NCI-H524 treated with DMSO at 0.1 percent for 48 hours (cell line): ENCODE measurements at places on chromosomes 12 and 14.

DNA sequence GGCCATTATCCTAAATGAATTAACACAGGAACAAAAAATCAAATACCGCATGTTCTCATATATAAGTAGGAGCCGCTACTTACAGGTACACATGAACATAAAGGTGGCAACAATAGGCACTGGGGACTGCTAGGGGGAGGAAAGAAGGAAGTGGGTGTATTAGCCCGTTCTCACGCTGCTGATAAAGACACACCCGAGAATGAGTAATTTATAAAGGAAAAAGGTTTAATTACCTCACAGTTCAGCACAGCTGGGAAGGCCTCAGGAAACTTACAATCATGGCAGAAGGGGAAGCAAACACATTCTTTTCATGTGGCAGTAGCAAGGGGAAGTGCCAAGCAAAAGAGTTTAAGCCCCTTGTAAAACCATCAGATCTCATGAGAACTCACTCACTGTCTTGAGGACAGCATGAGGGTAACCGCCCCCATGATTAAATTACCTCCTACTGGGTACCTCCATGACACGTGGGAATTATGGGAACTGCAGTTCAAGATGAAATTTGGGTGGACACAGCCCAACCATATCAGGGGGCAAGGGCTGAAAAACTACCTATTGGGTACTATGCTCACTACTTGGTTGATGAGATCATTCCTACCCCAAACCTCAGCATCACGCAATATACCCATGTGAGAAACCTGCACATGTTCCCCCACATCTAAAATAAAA is 16.4 kb upstream of the MIA2 start:
- no peak for DNase-seq

- DNase-seq = no peak
These were observed 96.9 kb downstream of the NPAS3 start for GRCh38 chr14:33035416-33036194.

DNA sequence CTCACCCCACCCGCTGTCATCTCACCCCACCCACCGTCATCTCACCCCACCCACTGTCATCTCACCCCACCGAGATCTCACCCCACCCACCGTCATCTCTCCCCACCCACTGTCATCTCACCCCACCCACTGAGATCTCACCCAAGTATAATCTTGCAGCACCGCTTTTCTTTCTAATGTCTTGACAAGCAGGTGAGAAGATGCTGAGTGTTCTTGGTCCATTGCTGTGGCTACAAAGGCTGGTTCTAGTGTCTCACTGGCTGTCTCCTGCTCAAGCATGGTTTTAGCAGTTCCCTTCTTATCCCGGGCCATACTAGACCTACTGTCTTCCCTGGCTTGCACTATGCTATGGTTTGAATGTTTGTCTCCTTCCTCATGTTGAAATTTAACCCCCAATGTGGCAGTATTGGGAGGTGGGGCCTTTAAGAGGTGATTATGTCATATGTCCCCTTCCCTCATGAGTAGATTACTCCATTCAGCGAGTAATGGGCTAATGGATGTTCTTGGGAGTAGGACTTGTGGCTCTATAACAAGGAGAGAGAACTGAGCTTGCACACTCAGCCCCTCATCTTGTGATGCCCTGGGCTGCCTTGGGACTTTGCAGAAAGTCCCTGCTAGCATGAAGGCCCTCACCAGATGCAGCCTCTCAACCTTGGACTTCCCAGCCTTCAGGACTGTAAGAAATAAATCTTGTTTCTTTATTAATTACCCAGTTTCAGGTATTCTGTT is 47.7 kb upstream of the PPP2R5C start:
- no peak for DNase-seq

- no peak for DNase-seq
These were observed 146.8 kb upstream of the KITLG start for GRCh38 chr12:88726806-88727720.

- DNase-seq = no peak
These were observed 26.9 kb downstream of the CRADD start for GRCh38 chr12:93704122-93704521.

DNA sequence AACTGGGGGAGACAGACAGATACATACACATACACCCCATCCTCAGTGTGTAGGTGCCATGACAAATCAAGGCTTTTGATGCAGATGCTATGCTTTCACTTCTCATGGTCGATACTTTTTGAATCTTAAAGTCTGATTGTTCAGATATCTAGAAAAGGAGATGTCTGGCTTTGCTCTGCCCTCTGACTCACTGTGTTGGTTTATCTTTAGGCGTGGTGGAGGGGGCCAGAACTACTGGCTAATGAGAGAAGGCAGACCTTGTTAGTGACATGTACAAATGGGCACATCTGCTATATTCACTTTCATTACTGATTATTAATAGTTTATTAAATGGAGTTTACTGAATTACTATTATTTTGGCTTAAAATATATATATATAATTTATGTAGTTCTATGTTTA is 444.3 kb upstream of the RGS6 start:
- no peak for DNase-seq

DNA sequence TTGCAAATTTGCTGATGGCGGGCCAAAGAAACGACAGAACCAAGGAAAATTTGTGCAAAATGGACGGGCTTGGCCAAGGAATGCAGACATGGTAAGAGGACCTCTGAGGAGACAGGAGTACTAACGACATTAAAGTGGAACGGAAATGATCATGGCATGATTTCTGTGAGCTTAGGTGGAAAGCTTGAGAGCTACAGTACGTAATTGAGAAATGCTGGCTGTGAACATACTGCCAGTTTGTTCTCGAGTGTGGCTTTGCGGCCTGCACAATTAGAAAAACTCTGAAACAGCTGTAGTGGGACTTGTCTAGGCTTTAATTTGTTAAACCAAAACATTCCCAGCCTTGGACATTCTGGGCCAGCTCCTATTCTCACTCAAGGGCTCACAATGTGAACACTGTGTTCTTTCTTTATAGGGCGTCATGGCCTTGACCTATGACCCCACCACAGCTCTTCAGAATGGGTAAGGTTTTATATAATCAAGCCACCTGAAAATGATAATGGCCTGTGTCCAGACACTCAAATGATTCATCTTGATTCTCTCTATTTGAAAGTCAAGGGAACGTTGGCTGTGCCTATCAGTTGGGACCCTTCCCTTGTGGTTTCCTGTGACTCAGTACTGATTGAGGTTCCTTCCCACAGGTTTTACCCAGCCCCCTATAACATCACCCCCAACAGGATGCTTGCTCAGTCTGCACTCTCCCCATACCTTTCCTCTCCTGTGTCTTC is 48.5 kb downstream of the BAZ2A start:
- no peak for DNase-seq

DNA sequence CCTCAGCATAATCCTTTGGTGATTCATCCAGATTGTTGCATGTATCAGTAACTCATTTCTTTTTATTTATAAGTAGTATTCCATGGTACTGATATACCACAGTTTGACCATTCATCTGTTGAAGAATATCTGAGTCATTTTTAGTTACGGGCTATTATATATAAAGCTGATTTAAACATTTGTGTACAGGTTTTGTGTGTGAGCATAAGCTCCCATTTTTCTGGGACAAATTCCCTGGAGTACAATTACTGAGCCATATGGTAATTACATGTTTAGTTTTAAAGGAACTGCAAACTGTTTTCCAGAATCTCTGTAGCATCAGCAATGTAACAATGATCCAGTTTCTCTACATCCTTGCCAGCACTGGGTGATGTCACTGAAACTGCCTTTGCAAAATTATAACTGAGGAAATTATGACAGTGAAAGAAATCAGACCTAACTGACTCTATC is 236.2 kb upstream of the KRR1 start:
- no peak for DNase-seq

DNA sequence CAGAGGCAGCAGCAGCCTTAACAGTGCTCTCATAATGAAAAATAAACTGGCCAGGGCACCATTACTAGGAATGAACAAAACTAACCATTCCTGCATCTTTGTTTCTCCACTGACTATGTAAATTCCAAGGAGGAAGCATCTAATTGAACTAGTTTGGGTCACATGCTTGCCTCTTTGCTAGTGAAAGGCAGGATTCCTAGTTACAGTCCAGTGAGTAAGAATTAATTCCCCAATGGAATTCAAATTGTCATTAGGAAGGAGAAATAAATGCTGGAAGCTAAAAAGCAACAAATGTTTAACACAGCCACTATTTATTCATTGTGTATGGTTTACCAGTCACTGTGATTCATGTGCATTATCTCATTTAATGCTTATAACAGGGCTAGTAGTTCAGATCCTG is 316.0 kb downstream of the CCDC91 start:
- DNase-seq = no peak

DNA sequence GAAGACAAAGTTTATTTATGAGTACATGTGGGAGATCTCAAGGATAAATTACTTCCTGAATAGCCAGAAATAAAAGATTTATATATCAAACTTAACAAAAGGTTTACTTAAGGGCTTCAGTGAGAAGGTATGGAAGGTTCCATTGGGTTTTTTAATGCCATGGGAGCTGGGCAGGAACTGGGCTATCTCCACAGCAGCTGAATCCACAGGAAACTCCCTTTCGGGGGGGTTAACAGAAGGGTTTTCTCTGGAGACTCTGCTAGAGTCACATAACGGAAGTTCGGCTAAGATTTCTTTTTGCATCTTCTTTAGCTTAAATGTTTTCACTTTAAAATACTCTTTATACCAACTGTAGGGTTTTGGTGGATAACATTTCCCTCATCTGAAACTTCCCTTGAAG is 113.5 kb downstream of the UNC79 start:
- no peak for DNase-seq

DNA sequence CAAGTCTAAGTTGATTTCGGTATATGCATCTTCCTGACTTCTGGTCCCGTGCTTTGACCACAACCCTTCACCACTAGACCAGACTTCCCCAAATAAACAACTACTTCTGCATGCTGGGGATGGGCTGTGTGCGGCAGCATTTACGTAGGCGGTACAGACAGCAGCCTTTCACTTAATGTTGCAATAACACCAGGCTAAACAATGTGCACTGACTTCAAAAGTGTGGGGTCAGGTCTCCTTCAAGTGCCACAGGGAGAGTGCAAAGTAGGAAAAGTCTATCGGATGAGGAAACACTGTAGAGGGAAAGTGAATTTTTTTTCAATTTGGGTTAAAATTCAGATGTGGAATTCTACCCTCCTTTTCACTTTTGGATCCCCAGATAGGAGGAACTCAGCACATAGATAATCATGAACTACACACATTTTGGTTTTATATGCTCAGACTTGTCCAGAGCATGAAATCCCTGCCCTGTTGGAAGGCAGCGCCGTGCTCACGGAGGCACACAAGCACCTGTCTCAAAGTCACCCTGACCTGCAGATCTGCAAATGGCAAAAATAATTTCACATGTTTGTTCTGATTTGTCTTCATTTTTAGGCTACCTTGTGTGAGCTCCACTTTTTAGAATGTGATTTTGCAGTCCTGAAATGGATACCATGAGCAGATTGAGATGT is 3.6 kb upstream of the FOS start:
- DNase-seq = no peak

DNA sequence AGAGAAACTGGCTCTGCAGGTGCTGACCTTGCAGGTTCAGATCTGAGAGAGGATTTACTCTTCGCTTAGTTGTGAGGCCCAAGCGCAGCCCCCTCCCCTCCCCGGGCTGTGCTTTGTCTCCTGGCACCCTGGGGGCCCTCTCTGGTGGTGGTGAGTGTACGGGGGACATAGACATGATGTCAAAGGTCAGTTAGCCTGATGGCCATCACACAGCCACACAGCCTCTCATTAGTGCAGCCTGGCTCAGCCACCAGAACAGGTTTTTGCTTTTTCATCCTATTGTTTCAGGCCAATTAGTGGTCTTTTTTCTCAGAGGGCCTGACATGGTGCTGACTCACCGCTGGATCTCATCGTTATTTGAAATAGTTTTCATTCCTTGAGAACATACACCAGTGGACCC is 437.9 kb downstream of the AACS start:
- DNase-seq = no peak

- no peak for DNase-seq
These were observed 14.8 kb downstream of the ZBTB39 start for GRCh38 chr12:56991319-56992246.

- DNase-seq = no peak
These were observed 90.9 kb downstream of the SYNE3 start for GRCh38 chr14:95425369-95426115.

DNA sequence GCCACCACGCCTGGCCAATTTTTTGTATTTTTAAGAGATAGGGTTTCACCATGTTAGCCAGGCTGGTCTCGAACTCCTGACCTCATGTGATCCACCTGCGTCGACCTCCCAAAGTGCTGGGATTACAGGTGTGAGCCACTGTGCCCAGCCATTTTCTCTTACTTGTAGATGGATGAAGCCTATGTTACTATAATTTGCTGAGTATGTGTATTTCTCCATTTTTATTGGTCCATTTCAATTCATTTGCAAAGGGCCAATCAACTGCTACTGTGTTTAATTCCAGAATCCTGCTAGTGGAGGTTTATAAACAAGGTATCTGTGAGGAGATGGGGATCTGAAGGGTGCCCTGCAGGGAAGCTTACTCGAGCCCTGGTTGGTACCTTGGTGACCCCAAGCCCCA is 101.7 kb upstream of the MAX start:
- DNase-seq = no peak

- no peak for DNase-seq
These were observed 856 bp upstream of the EIF4B start for GRCh38 chr12:53005215-53005985.

DNA sequence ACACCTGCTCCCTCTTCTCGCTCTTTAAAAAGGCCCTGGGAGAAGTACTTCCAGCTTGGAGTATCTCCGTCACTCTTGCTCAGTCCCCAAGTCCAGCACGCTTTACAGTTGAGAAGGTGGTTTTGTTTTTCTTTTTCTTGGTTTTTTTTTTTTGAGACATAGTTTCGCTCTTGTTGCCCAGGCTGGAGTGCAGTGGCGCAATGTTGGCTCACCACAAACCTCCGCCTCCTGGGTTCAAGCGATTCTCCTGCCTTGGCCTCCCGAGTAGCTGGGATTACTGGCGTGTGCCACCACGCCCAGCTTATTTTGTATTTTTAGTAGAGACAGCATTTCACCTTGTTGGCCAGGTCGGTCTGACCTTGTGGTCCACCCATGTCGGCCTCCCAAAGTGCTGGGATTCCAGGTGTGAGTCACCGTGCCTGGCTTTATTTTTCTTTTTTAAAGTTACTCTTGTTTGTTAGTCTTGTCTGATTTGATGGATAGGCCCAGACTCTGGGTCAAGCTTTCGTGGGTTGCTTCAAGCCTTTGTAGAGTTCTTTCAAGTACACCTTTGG is 1.9 kb downstream of the TDRD9 start:
- DNase-seq = no peak

- DNase-seq = no peak
These were observed 1.9 kb downstream of the RTL1 start for GRCh38 chr14:100901391-100902183.

DNA sequence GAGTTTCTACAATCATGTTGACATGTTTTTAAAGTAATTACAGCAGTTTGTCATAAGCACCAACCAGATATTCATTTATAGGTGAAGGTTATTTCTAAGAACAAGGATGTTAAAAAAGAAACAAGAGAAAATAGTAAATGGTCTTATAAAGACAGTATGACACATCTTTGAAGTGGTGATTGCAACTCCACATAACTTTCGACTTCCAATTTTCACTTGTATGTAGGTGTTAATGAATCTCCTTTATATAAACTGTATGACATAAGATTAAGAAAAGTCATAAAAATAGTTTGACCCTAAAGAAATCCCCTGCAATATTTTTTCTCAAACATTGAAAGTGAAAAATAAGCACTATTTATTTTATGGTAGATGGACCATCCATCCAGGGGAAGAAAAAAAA is 144.8 kb upstream of the PTPRQ start:
- DNase-seq = no peak
